ENCODE measurements at places on chromosomes 2 and 18. TPM values are rescaled to one million over a fixed set of nuclear protein-coding genes. Genes with fewer than 3 reads are reported as not detected.

DNA sequence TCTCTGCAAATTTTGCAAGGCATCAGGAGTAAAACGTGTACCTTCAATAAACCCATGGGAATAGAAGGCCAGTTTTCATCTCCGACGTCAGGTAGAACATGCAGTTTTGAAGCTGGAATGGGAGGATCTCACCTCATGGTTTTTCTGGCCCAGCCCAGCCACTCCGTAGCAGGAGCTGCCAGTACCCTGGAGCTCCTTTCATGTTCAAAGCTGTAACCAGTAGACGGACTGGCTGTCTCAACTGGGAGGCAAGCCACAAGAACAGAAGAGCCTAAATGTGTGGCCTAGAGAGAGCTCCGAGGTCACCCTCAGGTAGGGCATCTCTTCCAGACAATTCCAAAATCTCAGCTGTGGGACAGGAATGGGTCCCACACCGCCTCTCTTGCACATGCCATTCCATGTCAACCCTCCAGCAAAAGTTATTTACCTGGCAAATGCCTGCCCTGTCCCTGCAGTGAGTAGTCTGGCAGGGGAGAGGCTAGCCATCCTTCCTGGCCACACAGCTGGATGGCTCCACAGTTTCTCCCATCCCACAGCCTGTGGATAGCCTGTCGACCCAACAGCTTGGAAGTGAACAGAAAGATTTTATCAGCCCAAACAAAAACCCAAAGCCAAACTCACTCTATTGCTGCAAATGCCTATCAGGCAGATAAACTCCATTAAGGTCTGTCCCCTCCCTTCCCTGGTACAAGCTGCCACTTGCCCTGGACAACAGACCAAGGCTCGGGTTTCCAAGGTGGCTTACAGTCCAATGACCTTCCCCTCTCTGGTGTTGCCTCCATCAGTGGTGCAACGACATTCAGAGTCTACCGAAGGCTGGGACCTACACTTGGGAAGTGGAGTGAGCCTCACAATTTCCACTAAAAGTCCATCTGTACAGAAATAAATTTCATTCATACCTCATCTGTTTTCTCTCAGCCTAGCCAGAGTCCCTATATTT lies 27.8 kb downstream of the CRACDL start:
- peak; percentile 46 for DNase-seq

- DNase-seq = no peak
Measured at GRCh38 chr2:25805987-25806386, 72.3 kb downstream of the ASXL2 start.

DNA sequence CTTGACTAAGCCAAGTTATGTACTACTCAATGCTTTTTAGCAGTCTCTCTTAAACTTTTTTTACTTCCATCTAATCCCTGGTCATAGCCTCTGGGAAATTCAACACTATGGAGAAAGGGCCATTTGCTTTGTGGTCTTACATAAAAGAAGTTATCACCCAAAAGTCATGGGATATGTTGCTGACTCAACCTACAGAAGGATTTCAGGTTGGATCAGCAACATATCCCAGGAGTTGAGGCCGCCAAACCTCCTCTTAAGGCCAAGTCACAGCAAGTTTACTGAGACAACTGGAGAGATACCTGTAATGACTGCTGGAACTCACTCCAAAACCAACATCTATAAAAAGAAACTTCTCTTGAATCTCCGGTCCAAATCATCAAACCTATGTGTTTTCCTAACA lies 141.1 kb downstream of the IRS1 start:
- no peak for DNase-seq

DNA sequence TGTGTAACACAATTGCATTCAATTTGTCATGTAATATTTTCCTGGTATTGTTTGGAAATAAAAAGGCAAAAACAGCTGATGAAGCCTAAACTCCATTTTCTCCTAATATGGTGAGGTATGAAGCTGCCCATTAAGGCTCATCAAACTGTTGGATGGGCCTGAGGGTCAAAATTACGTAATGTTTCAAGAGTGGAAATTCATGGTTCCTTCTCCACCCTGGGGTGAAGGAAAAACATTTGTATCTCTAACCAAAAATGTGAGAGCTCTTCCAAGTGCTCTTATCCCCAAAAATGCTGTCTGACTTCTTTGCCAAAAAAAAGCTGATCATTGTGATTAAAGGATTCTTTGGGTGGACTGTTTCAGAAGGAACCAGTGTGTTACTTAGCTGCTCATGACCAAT lies 91.8 kb downstream of the ARHGAP28 start:
- DNase-seq = no peak

DNA sequence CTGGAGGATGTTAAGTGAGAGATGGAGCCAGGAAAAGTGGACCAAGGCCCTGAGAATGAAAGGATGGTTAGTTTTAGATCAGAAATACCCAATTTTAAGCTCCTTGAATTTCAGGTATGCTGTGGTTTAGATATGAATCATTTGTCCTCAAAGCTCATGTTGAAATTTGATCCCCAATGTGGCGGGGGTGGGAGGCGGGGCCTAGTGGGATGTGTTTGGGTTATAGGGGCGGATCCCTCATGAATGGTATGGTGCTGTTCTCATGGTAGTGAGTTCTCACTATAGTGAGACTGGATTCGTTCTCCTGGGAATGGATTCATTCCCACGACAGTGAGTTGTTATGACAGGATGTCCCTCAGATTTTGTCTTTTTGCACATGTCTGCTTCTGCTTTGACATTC lies 11.4 kb downstream of the MYO5B start:
- DNase-seq = no peak

DNA sequence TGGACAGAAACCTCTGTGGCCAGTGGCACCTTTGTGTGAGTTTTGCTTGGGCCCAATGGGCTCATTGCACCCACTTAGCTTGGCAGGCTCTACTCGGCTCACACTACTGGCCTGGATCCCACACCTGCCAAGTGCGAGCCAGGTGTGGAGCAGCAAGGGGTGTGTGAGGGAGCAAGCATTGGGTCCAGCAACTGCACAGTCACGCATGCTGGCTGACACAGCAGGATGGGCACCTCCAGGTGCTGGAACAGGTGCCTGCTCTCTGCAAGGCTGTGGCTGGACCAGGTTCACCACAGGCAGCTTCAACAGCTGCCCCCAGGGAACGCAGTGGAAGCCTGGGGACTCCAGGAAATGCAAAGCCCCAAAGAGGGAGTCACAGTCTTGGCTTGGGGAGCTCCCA lies 94.2 kb downstream of the DOK6 start:
- no peak for DNase-seq

DNA sequence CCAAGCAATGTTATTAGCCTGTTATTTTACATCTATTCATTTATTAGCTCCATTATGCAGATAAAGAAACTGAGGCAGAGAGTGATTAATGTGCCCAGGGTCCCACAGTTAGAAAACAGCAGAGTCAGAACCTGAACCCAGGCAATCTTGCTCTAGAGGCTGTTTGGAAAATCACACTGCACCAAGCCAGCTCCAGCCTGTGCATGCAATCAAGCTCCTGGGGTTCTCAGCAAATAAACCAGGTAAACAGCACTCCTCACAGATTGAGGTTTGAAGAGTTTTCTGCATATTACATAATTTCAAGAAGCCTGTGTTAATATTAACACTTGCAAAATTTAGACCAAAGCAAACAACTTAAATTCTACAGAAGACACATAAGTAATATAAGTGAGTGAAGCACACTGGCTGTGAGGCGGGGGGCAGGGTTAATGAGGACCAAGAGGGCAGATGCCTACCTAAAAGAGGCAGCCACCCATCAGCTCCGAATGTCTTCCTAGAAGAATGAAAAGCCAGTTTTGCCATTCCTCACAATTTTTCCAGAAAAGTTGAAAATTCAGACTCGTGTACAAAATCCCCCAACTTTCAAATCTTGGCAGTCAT lies 35.4 kb downstream of the CACNB4 start:
- DNase-seq = no peak

GRCh38 chr2:121076885-121077549 lies 208.0 kb downstream of the TFCP2L1 start:
- peak; percentile 81 for DNase-seq

DNA sequence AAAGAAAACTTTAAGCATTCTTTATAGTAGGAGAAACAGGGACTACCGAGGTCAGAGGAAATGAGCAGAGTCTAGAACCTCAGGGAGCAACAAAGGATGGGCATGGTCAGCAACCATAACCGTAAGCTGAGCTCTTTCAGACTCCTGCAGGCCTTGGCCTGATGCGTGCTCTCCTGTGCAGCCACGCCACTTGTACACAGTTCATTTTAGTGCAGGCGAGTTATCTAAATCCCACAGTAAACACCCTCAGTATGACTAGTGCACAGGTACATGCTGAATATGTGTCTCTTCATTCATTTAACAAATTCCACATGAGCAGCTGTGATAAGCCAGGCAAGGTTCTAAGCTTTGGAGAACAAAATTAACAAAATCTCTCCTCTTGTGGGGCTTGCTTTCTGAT lies 401.2 kb upstream of the RAB12 start:
- DNase-seq = no peak

DNA sequence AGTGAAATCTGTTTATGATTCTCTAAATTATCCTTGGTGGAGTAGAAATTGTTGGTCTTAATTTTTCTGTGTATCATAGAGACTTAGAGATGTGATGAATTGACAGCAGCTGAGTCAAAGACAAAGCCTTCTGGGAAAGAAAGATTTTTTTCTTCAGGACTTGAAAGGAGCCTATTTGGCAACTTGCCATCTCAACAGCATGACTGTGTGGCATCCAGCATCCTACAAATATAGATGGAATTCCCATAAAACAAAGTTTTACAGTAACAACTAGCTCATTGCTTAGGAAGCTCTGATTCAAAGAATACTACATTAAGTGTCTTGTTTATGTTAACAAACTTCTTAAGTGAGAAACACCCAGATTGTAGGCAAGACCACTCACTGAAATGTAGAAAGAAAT lies 79.2 kb upstream of the SETBP1 start:
- peak; percentile 17 for DNase-seq

DNA sequence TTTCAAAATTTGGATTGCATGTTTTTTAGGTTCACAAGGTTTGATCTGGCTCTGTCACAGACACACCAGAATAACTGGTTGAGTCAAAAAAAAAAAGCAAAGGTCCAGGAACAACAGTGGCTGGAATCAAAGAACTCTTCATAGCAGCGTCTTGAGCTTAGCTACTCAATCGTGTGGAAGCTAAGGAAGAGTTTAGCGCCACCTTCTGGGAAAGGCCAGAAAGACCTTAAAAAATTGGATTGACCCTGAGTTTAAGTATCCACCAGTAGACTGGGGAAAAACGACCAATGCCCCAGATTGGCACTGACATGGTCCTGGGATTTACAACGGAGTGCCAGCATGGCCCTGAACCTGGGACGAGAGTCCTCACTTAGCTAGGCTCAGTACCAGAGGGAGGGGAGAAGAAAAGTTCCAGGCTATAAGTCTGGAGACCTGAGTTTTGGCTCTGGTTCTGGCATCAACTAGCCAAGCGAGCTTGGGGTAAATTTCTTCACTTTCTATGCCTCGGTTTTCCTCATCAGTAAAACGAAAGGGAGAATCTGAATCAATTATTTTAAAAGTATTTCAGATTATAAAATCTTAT lies 71.1 kb upstream of the TFCP2L1 start:
- peak; percentile 89 for DNase-seq

DNA sequence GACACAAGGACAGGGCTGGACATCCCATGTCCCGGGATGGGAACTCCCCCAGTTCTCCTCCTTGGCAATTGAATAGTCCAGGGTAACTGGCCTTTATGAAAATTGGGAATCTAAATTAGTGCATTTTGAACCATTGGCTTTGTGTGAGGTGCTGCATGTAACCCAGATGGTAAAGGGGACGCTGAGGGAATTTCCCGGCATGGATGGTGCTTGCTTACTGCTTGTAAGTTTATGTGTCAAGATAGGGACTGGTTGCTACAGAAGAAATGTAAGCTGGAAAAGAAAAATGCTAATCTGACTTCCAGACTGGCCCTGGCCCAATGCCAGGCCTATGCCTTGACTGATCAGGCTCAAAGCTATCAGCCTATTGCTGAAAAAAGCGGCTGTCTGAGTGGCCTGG lies 1096.7 kb upstream of the DDX18 start:
- DNase-seq = no peak

- DNase-seq = peak; percentile 89
Measured at GRCh38 chr18:13221869-13222855, 3.6 kb downstream of the LDLRAD4 start.

GRCh38 chr18:59470561-59471121 lies 111.6 kb upstream of the LMAN1 start:
- no peak for DNase-seq

- no peak for DNase-seq
Measured at GRCh38 chr2:212488611-212489010, 50.0 kb downstream of the ERBB4 start.

GRCh38 chr2:231390667-231391066 lies 4.8 kb upstream of the B3GNT7 start:
- DNase-seq = no peak

- DNase-seq = no peak
Measured at GRCh38 chr2:219911541-219911940, 284.1 kb downstream of the SLC4A3 start.

DNA sequence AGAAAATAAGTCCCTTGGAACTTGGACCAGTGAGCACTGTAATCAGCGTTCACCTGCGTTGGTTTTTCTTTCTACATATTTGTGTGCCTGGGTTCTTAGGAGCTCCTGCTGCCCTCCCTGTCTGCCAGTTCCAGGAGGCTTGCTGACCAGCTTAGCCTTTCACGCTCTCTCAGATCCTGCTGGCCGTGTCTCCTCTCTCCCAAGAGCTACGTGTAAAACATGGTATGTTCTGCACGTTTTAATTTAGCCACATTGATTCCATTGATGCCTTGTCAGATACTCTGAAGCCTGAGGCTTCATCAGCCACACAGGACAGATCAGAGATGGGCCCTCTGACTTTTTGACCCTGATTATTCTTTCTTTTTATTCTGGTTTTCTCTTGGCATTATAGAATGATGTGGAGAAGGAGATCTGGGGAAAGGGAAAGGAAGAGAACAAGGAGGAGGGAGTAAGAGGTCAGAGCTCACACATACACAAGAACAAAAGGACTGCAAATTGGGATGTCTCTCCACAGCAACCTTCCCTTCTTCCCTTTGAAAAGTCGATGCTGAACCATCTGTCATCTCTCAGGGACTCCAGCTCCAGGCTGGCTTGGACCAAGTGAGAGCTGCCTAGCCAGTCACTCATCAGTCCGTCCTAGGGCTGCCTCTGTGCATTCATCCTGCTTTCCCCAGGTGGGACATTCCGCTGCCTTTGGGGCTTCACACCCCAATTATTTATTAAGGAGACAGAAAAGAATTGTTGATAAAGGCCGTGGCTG lies 152.8 kb downstream of the PIK3C3 start:
- DNase-seq = no peak

GRCh38 chr18:14577971-14578370 lies 34.6 kb upstream of the POTEC start:
- no peak for DNase-seq

SRD5A2 gene
- not detected for polyA plus RNA-seq

L3MBTL4 gene
- 3.2 TPM for polyA plus RNA-seq

CHST9 gene
- not detected for polyA plus RNA-seq

SKOR2 gene
- not detected for polyA plus RNA-seq

CSRNP3 gene
- 1.4 TPM for polyA plus RNA-seq

PROKR1 gene
- polyA plus RNA-seq = not detected

SCN1A gene
- polyA plus RNA-seq = not detected

CNDP2 gene
- 132 TPM for polyA plus RNA-seq

Data from stomach (tissue), 19 donors.